ENCODE measurements at places on chromosomes 13 and 19.

DNA sequence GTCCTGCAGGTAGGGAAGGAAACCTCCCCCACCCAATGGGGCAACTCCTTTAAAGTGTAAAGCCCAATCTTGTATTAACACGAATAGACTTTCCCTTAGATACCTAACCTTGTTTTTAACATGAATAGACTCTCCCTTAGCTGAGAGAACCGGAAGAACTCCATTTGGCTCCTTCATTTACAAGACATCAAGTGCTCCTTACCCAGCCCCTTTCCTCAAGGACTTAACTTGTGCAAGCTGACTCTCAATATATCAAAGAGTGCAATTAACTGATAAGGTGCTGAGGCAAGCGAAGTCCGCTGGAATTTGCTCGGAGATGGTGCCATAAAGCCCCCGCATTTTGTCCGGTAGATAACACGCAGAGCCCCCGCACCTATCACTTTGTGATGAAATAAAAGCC lies 9.9 kb upstream of the ZNF90 start:
- DNase-seq = no peak

DNA sequence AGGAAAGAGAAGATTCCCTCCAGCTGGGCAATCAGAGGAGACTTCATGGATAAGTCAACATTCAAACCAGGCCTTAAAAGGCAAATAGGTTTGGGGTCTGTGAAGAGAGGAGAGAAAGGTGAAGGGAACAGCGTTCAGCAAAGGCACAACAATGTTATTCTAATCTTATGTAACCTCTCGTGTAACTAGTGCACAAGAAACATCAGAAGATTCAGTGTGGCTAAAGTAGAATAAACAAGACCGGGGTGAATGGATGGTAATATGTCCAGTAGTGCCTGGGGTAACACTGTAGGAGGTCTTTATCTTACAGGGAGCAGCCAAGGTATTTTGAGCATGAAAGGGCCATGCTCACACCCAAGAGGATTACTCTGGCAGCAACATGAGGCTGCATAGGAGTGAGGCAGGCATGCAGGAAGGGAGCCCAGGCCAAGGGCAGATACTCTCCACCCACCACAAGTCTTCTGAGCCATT lies 24.1 kb downstream of the LHFPL6 start:
- DNase-seq = no peak

DNA sequence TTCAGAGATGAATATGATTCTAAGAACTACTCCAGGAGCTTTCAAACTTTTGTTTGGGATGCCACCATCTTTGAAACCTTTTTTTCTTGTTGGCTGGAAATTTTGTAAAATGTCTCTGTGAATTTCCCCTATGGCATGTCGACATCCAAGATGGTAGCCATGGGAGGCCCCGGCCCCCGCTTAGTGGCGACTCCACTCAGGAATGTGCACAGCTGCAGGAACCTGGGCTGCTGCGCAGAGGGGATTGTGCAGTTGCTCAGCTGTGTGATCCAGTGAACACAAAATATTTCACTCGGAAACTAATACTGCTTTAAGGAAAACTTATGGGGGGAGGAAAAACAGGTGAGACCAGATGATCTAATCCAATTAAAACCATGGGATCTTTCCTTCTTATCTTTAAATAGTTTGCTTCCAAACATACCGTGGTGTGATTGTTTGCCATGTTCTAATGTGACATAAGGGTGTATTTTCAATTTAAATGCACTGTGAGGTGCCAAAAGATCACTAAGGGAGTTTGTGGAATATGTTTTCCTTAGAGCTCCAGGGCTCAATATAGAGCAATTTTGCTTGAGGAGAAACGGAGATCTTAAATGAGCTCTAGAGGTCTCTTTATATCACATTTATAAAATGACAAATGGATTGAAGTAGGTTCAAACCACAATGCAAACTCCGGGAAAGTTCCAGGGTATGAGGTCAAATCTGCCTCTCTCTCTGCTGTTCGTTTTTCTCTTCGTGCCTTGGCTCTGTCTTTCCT lies 497.7 kb downstream of the FGF9 start:
- no peak for DNase-seq

DNA sequence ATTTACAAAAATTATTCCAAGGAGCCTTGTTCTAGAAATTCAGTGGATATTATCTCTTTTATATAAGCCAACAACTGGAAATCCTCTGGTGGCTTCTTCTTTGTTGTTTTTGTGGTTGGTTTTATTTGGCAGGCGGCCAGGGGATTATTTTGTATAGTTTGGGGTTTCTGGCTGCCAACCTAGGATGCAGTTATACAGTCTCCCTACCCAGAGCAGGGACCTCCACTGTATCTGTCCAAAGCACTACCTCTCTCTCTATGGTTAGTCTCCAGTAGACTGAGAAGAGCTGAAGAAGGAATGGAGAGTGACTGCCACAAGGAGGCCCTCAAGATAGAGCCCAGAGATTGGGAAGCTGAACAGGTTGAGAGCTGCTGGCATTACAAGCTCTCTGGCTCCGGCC lies 80.2 kb downstream of the ZAR1L start:
- no peak for DNase-seq

- DNase-seq = no peak
Observed at GRCh38 chr13:22091971-22092300, 421.1 kb downstream of the FGF9 start.

DNA sequence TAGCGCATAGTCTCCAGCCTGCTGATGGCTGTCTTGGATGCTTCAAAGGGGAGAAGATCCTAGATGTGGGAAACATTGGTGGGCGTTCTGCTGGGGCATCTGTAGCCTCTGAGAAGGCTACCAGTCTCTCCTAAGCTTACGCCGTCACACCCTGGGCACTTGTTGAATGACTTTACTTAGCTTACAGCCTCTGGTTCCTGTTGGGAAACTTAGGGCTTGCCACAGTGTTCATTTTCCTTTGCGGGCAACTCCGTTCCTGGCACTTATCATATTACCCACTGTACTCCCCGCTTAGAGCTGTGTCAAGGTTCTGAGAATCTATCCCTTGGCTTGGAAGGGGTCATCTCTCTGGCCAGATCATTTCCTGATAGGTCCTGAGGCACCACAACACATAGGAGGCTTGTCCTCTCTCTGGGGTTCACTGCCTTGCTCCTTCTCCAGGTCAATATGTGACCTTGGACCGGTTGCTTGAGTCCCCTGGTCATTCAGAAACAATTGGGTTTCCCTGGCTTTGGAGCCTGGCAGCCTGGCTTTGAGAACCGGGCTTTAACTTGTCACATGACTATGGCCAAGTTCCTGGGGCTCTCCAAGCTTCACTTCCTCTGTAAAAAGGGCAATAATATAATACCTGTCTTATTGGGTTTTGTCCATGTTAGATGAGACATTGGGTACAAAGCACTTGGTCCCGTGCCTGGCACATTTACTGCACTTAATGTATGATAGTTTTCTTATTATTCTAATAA lies 20.5 kb upstream of the ALOX5AP start:
- no peak for DNase-seq

DNA sequence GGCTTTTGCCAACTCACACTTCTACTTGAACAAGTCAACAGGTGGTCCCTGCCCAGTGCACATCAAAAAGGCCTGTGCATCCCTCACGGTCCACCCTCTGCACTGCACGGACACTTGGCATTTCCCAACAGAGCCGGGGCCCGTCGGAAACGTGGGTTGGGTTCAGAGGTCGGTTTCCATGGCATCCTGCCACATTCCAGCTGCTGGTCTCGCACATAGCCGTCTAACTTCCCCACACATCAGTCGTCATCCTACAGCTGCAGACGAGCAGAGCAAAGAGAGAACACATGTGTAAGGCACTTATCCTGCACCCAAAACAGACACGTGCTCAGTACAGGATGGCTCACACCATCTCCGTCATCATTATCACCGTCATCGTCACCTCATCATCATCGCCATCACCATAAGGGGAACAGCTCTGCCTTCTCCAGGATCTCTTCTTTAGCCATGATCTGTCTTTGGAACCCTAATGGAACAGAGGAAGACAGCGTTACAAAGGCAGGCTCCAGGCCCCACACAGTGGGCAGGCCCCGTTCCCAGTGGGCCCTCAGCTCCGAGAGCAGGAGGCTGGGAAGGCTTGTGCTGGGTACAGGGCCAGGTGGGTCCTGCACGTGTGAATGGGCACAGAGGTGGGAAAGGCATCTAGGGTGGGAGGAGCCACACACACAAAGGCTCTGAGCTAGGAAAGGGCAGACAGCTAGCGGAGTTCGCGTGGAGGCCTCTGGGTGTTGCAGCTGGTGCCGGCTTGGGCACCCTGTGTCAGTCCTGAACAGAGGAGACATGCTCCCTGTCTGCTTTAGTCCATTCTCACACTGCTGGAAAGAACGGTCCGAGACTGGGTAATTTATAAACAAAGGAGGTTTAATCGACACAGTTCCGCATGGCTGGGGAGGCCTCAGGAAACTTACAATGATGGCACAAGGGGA lies 170.8 kb upstream of the SOX1 start:
- DNase-seq = no peak

- DNase-seq = no peak
Observed at GRCh38 chr13:33450956-33451709, 165.6 kb upstream of the STARD13 start.

DNA sequence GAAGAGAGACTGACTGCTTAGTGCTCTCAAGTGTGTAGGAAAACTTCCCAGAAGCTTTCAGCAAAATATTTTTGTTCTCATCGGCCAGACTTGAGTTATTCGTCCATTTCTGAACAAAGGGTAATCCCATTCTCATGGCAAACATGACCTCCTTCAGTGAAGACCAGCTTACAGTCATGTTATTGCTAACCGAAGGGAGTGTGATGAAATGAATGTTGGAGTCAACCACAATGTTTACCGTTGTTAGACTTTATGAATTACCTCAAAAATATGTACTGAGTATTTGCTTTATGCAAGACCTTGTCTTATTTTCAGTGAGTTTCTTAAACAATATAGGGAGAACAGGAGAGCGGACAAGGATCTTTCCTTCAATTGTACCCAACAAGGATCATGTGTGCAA lies 228.6 kb downstream of the LMO7 start:
- DNase-seq = no peak

GRCh38 chr19:11141937-11142527 lies 13.6 kb downstream of the SPC24 start:
- DNase-seq = no peak

DNA sequence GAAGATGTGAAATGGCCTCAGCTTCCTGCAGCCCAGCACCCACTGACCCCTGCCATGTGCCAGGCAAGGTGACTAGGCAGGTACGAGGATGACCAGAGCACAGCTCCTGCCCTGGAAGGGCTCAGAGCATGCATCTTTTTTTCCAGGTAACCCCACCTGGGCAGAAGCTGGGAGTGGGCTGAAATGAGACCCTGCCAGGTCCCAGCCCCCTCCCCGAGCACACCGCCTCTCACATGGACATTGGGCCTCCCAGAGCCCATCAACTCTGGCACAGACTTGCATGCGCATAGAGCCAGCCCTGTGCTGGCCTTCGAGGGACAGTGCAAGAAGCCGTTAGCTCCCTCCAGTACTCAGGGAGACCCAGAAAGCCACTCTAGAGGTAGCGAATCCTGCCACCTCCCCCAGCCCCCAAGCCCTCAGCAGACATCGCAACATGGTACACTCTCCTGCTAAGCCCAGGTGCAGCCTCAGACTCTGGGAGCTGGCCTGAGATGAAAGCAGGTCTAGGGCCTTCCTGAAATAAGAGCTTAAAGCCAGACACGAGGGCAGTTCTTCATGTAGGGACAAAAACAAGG lies 8.9 kb upstream of the VSTM2B start:
- DNase-seq = no peak

DNA sequence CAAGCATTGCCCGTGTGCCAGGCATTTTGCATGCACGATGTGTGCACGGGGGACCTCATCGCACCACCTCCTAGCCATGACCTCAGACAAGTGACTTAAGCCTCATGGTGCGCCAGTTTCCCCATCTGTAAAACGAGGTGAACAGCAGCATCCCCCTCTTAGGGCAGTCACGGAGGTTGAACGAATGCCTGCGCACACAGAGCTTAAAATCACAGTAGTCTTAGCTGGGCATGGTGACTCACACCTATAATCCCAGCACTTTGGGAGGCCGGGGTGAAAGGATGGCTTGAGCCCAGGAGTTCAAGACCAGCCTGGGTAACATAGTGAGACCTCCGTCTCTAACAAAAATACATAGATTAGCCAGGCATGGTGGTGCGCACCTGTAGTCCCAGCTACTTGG lies 48.6 kb downstream of the PIN1 start:
- no peak for DNase-seq

- DNase-seq = no peak
Observed at GRCh38 chr19:52691215-52691610, 43.6 kb downstream of the ZNF611 start.

DNA sequence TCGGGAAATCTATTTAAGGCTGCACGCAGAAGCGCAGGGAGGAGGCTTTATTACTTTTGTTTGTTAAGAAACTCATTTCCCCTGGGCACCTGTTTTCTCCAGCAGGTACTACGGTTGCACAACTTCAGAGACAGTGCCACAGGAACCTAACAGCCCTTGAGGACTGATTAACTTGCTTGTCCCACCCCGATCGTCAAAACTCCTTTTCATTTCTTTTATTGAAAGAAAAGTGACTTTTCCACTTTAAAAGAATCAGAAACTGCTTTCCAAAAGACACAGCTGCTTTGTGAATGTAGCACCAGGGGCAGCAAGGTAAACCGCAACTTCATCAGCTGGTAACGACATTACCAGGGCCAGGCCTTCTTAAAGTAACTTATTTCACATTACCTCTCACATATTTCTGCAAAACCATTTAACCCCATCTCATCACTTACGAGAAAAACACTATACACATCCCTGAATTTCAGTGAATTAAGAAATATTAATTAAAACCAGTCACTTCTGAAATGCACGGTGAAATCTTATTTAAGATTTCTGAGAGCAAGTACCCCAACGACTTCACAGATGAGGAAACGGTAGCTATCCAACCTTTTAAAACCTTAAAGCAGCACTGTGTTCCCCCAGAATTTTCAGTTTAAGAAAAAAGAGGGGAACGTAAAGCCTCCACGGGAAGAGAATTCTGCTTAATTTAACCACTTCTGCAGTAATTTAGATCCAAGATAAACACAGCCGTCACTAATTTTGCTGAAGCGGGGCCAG lies 1.4 kb downstream of the ANKRD10 start:
- peak; percentile 46 for DNase-seq

DNA sequence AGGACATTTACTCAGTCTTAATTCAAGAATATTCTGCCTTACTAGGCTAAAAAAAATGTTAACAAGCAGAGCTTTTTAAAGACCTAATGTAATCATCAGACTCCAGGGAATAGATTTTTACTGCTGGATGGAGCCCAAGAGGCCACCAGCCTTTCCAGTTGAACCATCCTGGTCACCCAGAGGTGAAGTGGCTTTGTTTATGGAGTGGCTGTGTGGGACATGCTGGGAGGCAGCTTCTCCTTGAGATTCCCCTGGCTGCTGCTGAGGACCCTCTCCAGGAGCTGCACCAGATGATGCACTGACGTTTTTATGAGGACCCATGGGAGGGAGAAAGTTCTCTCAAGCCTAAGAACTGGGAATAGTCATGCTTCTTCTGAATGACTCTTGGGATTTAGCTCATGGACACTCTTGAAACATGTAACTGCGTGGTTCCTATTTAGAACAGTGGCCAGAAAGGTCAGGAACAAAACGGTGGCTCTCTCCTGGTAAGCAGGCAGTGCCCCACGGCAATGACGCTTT lies 205.9 kb upstream of the MIR17HG start:
- DNase-seq = no peak

All from activated CD8-positive, alpha-beta T cell treated with anti-CD3 and anti-CD28 coated beads for 36 hours (primary cell).